Inflammatory macrophage treated with lipopolysaccharide for 1 hour (primary cell): ENCODE measurements at places on chromosomes 3 and 15.
A peak's percentile ranks its signal among the peaks of the same experiment; 100 is the strongest.

DNA sequence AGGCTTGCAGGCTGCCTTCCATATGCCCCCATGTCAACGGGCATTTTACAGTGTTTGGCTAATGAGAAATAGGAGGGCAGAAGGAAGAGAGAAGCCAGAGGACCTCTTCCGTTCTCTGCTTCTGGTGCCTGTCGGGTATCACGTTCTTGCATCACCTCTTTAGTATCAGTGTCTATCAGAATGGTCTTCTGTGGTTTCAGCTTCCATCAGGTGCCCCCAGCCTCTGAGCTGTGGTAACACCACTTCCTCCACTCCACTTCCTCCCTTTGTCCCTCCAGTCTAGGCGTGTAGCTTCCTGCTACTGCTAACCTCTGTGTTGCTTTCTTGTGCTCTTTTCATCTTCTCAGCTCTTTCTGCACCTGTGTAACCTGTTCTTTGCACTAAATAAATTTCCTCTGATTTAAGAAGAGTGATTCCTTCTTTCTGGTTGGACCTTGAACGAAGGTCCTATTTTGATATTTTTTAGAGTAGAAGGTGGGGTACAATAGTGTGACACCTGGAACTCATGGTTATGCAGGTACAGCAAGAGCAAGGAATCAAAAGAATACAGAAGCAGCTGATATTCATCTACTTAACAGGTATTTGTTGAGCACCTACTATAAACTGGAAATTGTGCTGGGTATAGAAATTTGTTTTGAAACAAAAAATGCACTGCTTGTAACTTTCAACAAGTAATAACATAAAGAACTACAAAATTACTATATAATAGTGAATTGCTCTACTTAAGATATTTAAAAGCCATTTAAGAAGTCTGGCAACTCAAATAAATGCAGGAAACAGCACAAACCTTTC, 27.4 kb upstream of the FOXB1 start:
- no peak for DNase-seq

GRCh38 chr3:129812589-129812988, 80.9 kb downstream of the TMCC1 start:
- no peak for DNase-seq

DNA sequence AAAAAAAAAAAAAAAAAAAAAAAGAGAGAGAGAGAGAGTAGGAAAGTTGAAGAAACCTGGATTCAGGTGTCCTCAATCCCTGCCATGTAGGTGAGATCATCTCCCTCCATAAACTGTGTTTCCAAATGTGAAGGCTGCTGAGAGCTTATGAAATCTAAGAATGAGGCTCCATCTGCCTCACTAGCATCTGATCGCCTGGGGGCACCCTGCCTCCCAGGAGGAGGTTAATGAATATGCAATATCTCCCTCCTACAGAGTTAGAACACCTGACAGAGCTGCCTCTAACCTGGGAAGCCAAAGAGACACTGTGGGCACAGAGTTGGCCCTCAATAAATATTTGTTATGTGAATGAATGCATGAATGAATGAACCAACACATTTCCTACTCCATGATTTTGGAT, 23.8 kb upstream of the ZNF148 start:
- DNase-seq: no peak

- no peak for DNase-seq
Measured at GRCh38 chr3:2082871-2083480, 15.7 kb upstream of the CNTN4 start.

DNA sequence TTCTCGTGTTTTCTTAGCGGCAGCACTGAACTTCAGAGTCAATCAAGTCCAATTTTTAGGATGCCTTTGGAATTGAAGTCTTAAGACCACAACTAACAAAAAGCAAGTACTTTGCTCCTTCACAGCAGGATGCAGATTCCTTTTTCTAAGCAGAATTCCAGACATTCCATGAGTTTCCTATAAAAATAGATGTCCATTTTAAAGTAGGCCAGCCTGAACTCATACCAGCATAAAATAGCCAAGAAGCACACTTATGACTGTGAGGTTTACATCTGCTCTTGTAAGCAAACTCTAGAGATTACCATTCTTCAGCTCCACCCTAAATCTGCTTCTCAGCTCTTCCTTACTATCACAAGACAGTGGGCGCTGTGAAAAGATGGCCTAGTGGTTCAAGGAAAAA, 85.8 kb downstream of the THBS1 start:
- no peak for DNase-seq

GRCh38 chr15:28919201-28919635, 33.4 kb downstream of the APBA2 start:
- no peak for DNase-seq

- no peak for DNase-seq
Measured at GRCh38 chr3:61315871-61316270, 64.6 kb upstream of the FHIT start.

DNA sequence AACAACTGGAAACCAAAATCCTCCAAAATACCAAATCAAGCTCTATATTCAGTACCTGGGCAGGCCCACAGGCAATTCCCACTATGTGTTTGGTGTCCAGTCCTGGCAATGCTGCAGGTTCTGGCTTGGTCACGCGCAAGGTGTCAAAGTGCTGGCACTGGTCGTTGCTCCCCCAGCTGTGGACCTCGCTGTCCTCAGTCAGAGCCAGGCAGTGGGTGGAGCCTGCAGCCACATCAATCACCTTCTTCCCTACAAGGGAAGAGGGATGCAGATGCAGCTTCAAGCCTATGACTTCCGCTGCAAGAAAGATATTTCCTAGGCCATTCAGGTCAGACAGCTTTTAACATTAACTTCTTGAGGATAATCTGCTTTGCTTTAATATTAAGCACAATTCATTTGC, 61.3 kb downstream of the HERC2 start:
- no peak for DNase-seq

- no peak for DNase-seq
Measured at GRCh38 chr15:48596841-48597240, 48.7 kb downstream of the FBN1 start.

DNA sequence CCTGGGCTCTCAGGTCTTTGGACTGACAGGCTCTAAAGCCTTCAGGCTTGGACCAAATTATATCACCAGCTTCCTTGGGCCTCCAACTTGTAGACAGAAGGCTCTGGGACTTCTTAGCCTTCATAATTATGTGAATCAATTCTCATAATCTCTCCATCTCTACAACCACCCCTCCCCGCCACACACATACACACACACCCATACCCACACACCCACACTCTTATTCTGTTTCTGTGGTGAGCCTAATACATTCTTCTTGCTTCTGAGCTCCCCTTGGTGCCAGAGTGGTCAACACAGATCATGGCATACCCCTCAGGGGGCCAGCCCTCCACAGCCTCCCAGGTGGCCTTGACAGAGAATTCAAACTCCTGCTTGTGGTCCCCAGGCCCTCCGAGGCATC, 5.6 kb upstream of the NUP210 start:
- no peak for DNase-seq

DNA sequence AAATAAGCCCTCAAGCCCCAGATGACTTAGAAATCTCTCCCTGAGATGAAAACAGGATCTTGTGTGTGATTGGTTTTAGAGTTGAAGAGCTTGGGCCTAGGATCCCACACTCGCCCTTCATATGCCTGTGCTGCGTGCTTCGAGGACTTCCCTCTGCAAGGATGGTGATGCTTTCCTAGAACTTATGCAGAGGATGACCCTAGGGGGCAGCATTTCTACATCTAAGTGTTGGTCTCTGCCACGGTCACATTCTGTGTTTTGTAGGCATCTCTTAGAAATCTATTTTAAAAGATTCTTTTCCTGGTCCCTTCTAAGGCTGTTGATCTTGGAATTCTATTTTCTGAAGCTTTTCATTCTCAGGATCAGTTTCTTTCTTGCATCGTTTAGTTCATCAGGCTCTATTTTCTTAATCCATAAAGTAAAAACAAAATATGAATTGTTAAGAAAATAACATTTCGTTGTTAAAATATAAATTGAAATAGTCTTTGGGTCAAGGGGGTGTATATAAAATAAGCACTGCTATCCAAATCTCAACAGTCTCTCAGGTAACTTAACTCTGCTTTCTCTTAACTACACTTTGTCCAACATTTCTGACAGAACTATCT, 45.7 kb downstream of the WDR76 start:
- DNase-seq: peak; percentile 41

GRCh38 chr15:68667800-68668625, 89.2 kb downstream of the CORO2B start:
- no peak for DNase-seq

- peak; percentile 41 for DNase-seq
Measured at GRCh38 chr3:108100906-108101660, 10.3 kb upstream of the CD47 start.

GRCh38 chr15:35115155-35115725, 30.1 kb upstream of the NANOGP8 start:
- DNase-seq: no peak

- no peak for DNase-seq
Measured at GRCh38 chr3:53416530-53416929, 69.2 kb upstream of the DCP1A start.

DNA sequence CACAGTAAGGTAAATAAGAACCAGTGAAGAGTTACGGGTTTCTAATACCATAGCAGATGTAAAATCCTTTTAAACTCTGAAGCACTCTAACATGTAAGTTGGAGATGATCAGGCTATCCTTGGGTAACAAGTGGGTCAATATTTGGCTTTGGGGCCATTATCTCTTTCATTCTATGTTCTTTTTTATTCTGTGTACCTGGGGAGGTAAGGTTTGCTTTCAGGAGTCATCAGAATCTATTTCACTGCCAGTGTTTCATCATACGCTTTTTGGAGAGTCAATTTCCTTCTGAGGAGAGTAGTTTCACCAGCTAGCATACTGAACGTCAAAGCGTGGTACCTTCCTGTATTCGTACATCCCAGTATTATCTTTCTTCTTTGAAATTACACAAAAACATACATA, 166.5 kb downstream of the GMNC start:
- DNase-seq: no peak

- peak; percentile 99 for DNase-seq
Measured at GRCh38 chr3:126911162-126912026, 71.5 kb upstream of the PLXNA1 start.

DNA sequence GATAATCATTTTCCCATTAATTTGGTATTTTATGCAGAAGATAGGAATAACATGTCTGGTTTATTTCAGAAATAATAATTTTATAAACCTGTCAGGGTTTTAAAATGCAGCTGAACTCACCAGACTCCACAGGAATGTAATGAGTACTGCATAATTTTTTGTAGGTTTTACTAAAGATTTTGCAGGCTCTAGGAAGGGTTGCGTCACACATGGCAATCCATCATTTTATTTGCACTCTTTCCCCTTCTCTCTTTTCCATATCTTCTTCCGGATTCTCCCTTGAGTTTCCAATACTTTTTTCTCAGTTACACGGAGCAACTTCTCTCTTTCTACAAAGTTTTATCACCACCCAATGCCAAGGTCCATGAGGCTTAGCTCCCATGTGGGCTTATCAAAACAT, 234.7 kb downstream of the NFKBIZ start:
- DNase-seq: no peak

DNA sequence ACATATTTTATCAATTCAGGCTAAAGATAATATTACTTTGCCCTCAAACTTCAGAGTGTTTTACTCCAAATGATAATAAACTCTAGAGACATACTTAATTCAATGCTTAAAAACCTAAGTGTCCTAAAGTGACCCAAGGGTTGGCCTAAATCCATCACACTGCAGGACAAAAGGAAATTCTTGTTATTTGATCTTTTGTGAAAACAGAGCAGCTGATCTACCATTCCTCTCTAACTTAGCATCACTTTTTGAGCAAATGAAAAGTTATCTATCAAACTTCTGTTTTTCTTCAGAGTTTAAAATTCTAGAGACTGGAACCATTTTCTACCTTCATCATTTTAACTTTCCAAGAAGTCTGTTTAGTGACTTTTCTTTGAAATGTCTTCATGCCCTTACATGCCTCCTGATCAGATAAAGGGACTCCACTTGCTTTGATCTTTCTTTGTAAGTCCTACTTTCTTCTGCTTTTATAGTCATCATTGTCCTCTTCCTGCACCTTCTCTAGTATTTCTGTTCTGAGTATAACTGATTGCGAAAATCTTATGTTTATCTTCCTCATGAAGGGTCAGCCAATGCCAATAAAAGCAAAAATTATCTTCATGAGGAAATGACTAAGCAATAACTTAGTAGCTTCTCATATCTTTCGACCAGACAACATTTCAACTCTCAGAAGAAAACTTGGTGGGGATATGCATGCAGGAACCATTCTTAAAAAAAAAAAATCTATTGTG, 378.7 kb upstream of the TGFBR2 start:
- DNase-seq: peak; percentile 52
